CD4-positive, alpha-beta T cell treated with Interleukin-6 for 4 hours (primary cell): ENCODE measurements at places on chromosomes 12 and 14.

- no peak for DNase-seq
Measured at GRCh38 chr12:95573951-95574576, 22.8 kb upstream of the USP44 start.

GRCh38 chr14:92734618-92735017 lies 13.8 kb downstream of the LGMN start:
- no peak for DNase-seq

- DNase-seq: no peak
Measured at GRCh38 chr12:123064885-123065619, 84.6 kb downstream of the ARL6IP4 start.

DNA sequence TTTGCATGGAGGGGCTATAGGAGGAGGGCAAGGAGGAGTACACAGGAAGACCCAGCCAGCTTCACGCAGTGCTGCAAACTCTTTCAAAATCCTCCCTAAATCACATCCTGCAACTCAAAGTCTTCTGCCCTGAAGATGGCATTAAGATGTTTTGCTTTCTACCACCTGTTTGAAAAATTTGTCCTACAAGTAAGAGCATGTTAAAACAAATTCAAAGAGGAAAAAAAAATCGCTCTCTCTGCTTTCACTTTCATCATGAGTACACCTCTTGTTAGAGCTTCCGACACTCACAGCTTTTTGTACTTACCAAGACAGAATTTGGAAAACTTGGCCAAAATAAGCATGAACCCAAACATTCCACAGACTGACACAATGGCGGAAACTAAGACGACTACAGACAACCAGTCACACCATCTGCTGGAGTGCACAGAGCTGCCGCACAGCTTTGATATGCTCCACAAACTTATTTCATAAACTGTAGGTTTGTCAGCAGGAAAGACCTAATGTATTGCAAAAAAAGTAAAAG lies 21.3 kb downstream of the GCH1 start:
- peak; percentile 48 for DNase-seq

DNA sequence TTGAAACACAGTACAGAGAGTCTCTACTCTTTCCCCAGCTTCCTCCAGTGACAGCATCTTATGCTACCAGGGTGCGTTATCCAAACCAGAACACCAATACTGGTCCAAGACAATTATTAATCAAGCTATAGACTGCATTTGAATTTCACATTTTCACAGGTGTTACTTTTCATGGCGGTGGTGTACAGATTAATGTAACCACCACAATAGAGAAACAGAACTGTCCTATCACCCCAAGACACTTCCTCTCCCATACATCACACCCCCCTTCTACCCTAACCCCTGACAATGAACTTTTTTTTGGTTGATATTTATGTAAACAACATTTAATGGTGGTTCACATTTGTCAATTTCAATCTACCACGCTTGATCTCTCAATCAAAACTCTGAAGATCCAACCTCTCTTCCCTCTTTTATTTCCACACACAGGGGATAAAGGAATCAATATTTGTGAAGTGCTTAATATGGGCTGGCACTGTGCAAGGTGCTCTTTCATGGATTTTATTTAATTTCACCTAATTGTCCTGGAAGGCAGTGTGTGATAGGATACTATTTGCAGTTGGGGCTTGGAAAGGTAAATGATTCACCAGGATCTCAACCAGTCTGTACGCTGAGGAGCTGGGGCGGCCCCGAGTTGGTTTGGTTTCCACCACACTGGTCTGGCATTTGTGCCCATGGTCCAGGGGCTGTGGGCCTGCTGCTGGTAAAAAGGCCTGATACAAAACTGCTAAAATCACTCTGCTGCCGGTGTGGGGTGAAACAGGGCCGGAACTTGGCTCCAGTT lies 54.6 kb upstream of the DICER1 start:
- DNase-seq: no peak

DNA sequence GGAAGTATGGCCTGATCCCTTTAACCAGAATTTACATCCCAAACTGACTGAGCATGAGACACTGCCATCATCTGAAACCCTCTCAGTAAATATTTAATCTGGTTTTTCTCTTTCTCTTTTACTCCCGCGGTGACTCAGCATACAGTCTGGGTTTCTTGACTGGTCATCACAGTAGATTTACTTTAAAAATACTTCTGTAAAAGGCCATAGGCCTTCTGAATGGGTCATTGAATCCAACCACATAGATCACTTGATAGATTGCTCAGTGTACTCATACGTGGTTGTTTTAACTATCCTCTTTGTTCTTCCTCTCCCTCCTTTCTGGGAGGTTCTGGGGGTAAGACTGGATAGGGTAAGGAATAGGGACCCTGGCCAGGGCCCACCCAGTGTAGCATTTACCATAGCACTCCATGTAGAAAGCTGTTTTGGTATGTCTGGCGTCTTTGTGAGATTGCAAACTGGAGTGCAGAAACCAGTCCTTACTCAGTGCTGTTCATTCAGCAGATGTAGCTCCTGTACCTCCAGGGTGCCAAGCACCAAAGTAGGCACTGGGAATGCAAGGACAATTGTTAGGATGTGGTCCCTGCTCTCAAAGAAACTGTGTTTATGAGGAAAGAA lies 165.7 kb downstream of the SRGAP1 start:
- no peak for DNase-seq

GRCh38 chr12:78455991-78456390 lies 408.6 kb upstream of the SYT1 start:
- DNase-seq: no peak

DNA sequence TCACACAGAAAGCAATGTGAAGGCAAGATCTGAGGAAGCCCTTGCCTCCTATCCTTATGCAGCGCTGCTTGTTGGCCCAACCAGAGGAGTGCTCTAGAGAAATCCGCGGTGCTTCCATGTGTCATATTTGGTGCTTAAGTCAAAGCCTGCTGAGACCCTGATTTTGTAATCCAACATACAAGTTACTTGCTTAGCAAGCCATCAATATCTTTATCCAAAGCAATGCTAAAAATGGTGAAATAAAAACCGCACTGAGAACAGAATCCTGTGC lies 250.0 kb downstream of the MED13L start:
- DNase-seq: no peak

DNA sequence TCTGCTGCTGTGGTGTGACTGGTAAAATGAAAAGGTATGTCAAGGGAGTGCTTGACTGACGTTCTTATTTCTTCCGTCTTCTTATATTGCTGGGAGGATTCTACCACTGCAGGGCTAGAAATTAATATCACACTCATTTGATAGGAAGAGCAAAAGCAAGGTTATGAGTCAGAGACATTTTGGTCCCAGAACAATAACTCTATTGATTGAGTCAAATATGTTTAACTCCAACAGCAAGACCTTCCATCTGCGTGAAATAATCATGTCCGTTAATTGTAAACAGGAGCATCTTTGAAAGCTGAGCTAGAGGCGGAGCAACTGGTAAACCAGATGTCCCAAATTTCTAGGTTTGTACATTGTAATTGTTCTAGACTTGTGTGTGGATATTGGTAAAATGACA lies 1293.6 kb downstream of the AACS start:
- DNase-seq: no peak

- DNase-seq: no peak
Measured at GRCh38 chr12:121263206-121263935, 33.1 kb downstream of the CAMKK2 start.

DNA sequence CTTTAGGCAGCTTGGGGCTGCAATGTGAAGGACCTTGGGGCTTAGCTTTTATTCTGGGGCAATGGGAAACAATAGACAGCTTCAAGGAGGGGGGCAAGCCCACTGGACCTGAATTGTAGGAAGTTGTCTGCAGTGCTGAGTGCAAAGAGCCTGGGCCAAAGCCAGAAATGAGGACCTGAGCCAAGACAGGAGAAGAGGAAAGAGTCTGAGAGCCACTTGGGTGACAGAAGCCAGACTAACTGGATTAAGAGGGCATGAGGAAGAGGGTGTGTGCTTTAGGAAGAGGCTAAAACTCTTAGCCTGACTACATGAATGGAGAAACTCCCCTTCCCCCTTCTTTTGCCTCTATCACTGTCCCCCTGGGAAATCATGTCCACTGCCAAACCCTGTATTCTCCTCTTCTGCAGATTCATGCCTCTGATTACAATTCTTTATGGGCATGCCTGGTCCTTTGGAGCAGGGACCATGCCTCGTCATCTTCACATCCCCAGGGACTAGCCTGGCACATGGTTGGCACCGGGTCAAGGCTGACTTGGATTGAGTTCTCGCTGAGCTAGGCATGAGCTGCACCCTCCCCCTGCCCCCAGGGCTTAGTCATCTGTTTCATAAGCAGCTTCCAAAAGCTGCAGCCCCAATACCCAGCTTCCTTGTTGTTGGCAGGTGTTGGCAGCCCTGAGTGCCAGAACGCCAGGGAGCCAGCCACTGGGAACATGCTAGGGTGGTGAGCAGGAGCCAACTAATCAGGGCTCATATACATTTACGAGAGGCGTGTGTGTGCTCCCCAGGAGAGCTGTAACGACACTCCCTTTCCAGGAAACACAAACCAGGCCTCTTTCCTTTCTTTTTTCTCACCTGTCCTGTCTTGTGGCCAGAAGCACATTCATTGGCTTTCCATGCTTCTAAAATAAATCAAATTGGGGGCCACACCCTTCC lies 27.7 kb upstream of the JDP2 start:
- no peak for DNase-seq

DNA sequence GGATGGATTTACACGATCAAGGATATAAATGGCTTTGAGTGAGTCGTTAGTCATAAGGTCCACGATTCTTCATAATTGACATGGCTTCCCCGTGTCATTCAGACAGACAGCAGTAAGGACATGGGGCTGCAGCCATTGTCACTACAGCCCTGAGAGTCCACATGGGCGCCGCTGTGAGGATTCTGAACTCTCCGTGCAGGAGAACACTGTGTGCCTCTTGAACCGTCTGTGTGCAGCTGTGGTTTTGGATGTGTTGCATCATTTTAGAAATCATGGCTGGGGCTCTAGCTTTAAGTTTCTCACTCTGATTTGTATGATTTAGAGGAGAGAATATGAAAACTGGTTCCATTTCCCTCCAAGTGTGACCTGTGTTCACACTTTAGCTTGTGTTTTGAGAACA lies 47.2 kb downstream of the NPAS3 start:
- DNase-seq: no peak

DNA sequence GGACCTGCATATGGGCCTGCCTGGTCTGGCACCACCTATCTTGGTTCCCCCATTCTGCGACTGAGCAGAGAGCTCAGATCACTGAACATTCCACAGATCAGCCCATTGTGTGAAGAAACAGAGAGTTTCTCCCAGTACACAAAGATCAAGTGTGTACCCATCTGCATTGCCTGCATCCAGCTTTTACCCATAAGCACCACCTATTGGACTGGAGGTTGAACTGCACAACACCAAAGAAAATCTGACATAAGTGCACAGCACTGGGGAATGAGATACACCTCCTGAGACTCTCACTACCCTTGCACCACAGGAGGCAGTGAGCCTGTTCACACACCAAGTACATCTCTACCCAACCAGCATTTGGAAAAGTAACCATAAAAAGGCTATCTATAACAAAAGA lies 362.6 kb upstream of the CLEC14A start:
- DNase-seq: no peak

DNA sequence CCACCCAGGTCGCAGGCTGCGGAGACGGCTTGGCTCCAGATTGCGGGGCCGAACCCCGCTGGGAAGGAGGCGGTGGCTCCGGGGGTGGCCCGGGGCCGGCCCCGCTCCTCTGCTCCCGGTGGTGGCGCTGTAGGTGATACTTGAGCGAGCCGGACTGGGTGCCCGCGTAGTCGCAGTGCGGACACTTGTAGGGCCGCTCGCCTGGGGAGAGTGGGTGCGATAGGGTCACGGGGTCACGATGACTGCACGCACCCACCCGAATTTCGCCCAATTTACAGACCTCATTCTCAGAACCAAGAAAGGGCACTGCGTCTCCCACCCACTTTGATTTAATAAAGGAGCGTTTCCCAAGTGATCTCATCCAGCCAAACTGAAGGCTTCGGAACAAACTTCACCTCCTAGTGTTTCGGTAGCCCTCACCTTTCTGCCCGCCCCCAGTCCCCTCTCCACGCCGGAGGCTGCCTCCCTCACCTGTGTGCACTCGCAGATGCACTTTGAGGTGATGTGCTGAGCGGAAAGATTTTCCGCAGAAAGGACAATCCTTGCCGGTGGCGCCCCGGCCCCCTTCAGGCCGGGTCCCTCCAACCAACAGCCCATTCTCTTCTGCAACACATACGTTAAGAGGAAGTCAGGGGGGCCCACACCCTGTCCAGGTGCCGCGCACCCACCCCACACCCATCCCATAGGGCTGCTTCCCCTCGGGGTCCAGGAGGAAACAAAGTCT lies 7.4 kb downstream of the ZNF219 start:
- no peak for DNase-seq

DNA sequence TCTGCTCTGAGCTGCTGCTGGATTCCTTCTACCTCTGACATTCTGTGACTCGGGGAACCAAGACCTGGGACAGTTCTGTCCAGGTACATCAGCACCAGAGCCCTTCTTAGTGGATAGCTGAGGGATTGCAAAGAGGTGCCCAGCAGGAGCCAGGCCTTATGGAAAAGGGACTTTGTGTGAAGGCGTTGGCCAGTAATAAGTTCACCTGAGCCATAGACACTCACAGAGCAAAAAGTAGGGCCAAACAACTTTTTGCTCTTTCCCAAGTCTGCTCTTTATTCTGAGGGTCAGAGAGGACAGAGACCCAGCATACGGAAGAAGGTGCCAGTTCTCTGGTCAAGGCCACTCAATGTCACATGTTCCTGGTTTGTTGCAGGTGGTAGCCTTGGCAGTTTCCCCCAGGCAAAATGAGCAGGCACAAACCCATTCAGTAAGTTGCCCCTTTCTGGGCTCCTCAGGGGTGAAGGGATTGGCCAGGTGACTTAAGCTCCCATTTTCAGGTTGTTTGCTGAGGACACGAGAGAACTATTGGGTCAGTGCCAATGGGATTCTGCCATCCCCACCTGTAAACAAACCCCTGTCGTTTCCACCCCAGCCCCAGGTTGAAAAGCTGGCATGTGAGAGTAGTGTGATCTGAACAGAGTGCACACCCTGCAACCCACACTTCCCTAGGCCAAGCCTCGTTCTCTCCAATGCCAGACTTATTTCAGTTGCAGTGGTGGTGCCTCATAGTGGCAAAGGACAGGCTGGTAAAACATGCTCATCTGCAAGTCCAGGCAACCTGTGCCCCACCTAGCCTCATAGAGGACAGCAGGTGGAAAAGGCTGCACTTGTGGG lies 150.3 kb downstream of the SMOC1 start:
- DNase-seq: no peak

GRCh38 chr14:91963465-91963864 lies 16.0 kb upstream of the FBLN5 start:
- no peak for DNase-seq

- DNase-seq: no peak
Measured at GRCh38 chr12:120079411-120080400, 36.8 kb downstream of the RAB35 start.

GRCh38 chr12:10612984-10613348 lies 443 bp downstream of the MAGOHB start:
- DNase-seq: no peak

GRCh38 chr12:77062846-77063461 lies 2.4 kb downstream of the E2F7 start:
- no peak for DNase-seq

GRCh38 chr14:32682214-32682613 lies 256.5 kb upstream of the NPAS3 start:
- no peak for DNase-seq

- DNase-seq: no peak
Measured at GRCh38 chr12:125340791-125341190, 275.6 kb downstream of the AACS start.
